EH (cell line): ENCODE measurements at places on chromosomes 7 and 10.

GRCh38 chr10:126135941-126136595 lies 239.7 kb downstream of the FANK1 start:
- DNase-seq, result no peak

GRCh38 chr7:35366167-35367155 lies 112.6 kb upstream of the TBX20 start:
- no peak for DNase-seq

- DNase-seq, result peak; percentile 2
Observed at GRCh38 chr7:109763611-109764010, 1193.9 kb downstream of the DNAJB9 start.

DNA sequence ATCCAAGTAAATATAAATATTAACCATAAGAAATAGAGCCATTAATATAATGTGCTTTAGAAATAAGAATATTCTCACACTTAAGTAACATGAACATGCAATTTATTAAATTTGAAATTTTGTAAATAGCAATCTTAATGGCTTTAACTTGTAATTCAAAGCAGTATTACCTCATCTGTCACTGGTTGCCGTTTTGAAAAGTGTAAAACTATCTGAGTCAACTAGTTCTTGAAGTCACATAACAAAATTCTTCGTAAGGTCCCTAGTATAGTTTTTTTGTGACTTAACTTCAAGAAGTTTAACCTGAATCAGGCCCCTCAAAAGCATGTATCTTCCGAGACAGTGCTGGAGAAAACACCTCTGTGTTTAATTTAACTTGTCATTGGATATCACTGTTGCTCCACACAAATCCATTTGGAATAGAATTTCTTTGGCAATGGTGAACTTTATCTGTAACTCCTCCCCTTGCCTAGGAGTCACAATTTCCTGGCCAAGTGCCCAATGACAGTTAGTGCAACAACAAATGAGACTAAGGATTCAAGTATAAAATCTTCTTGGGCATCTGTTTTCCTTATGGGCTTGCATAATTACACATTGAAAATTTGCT lies 47.1 kb downstream of the NT5C2 start:
- DNase-seq, result peak; percentile 88
